Stimulated activated naive B cell treated with anti-CD40 and anti-IgM and Interleukin-4, amounts not matched to agents 10 μg/mL and 1 μg/mL and 100 μg/mL, for 72 hours (primary cell): ENCODE measurements at places on chromosomes 2 and 18.

- H3K27ac ChIP-seq, result no peak overlapping the region
- peaks cover 9% of the 10 kb centered on the region for H3K4me1 ChIP-seq
- no peaks in the 10 kb centered on the region for H3K36me3 ChIP-seq
- peaks cover 43% of the 10 kb centered on the region for H3K27me3 ChIP-seq
- no peak for DNase-seq
- no peak overlapping the region for H3K4me3 ChIP-seq
Observed at GRCh38 chr18:37561986-37562385, 3.6 kb downstream of the CELF4 start.

- DNase-seq, result no peak
- H3K27me3 ChIP-seq, result no peaks in the 10 kb centered on the region
- H3K36me3 ChIP-seq, result no peaks in the 10 kb centered on the region
- H3K27ac ChIP-seq, result no peak overlapping the region
- H3K4me1 ChIP-seq, result no peaks in the 10 kb centered on the region
Observed at GRCh38 chr2:107685421-107685986, 141.2 kb upstream of the RGPD4 start.

GRCh38 chr2:235934059-235934773 is 234.0 kb downstream of the GBX2 start:
- no peaks in the 10 kb centered on the region for H3K4me1 ChIP-seq
- H3K4me3 ChIP-seq, result no peak overlapping the region
- no peaks in the 10 kb centered on the region for H3K36me3 ChIP-seq

- no peak overlapping the region for H3K4me3 ChIP-seq
- peaks cover 16% of the 10 kb centered on the region for H3K27me3 ChIP-seq
- H3K4me1 ChIP-seq, result peaks cover 31% of the 10 kb centered on the region
- DNase-seq, result no peak
- peaks cover 3% of the 10 kb centered on the region for H3K36me3 ChIP-seq
- peak overlapping the region; percentile 10 for H3K27ac ChIP-seq
Observed at GRCh38 chr2:217105733-217106649, 246.1 kb upstream of the TNP1 start.

DNA sequence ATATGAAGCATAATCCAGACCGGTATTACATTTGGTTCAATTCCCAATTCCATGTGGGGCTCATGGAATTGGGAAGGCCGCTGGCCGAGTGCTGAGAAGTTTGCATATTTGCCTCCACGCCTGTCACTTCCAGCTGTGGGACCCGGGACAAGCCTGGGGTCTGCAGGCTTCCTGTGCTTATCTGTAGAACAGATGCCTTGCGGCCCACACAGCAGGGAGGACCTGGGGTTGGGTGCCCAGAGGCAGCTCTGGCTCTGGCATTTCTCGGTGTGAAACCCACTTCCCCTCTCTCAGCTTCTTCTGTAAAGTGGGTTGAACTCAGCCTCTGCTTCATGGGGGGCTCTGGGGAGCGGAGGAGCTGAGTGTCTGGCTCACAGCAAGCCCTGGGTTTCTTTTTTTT is 97.9 kb downstream of the SH3BP4 start:
- DNase-seq, result no peak
- H3K27ac ChIP-seq, result no peak overlapping the region
- H3K27me3 ChIP-seq, result no peaks in the 10 kb centered on the region
- peaks cover 30% of the 10 kb centered on the region for H3K36me3 ChIP-seq
- peaks cover 46% of the 10 kb centered on the region for H3K4me1 ChIP-seq
- no peak overlapping the region for H3K4me3 ChIP-seq

DNA sequence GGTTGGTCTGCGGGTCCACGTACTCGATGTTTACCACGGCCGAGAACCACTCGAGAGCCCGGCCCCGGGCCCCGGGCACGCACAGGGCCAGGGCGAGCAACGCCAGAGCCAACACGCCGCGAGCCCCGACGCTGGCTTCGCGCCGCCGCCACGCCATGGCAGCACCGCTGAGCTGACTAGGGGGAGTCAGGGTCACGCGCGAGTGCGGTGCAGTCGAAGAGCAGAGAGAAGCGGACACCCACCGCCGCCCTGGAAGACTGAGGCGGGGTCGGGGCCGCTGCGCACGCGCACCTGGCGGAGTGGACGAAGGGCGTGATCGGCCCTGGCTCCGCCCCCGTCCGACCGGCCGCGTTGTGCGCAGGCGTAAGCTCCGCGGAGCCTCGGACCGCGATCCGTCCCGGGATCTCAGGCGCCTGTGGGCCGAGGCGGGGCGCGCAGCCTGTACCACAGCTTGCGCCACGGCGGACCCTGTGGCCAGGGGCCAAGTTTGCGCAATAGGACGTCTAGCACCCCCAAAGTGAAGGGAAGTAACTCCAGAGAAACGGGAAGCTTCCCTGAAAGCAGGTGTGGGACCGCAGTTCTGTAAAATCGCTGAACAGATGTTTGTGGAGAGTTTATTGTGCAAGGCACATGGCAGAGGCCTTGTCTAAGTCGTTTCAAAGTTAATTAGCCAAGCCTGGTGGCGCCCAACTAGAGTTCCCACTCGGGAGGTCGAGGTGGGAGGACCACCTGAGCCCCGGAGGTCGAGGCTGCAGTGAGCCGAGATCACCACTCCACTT is at the start of gene RNF149:
Gene RNF149, minus strand, starts transcription at position 270 of the 779 bp plus-strand sequence. Its CDS starts 113 bp downstream, at position 157.
- peak; percentile 86 for DNase-seq
- peak within 1 kb of the TSS; percentile 94 for H3K27ac ChIP-seq
- peaks cover 27% of the 10 kb centered on the region for H3K4me1 ChIP-seq
- no peaks in the 10 kb centered on the region for H3K27me3 ChIP-seq
- peaks cover 5% of the 10 kb centered on the region for H3K36me3 ChIP-seq
- peak within 1 kb of the TSS; percentile 86 for H3K4me3 ChIP-seq

GRCh38 chr2:101383016-101383541 is 4.2 kb downstream of the CREG2 start:
- H3K27ac ChIP-seq, result no peak overlapping the region
- H3K4me3 ChIP-seq, result no peak overlapping the region
- H3K36me3 ChIP-seq, result no peaks in the 10 kb centered on the region
- peaks cover 37% of the 10 kb centered on the region for H3K27me3 ChIP-seq
- peaks cover 4% of the 10 kb centered on the region for H3K4me1 ChIP-seq
- DNase-seq, result no peak

- peaks cover 8% of the 10 kb centered on the region for H3K36me3 ChIP-seq
- peak; percentile 23 for DNase-seq
- H3K27me3 ChIP-seq, result peaks cover 10% of the 10 kb centered on the region
- H3K4me3 ChIP-seq, result peak overlapping the region; percentile 81
- peaks cover 13% of the 10 kb centered on the region for H3K4me1 ChIP-seq
- H3K27ac ChIP-seq, result peak overlapping the region; percentile 81
Observed at GRCh38 chr2:20447437-20448245, 767 bp downstream of the RHOB start.

DNA sequence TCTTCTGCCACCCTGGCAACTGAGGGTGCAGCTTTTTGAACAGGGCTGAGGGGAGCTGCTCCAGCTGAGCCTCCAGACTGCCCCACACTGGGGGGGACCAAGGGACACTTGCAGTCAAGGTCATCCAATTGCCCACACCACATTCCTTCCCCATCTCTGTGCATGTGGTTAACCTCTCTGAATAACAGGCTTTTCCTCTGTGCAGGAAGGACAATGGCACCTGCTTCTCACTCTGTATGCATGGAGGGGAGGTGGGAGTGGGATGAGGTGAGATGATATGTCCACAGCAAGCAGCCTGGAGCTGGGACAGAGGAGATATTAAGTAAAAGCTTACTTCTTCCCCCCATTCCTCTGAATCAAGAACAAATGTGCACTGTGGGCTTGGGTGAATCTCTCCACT is 39.1 kb upstream of the TEX51 start:
- H3K27ac ChIP-seq, result no peak overlapping the region
- no peaks in the 10 kb centered on the region for H3K36me3 ChIP-seq
- DNase-seq, result no peak
- H3K4me3 ChIP-seq, result no peak overlapping the region
- H3K27me3 ChIP-seq, result peaks cover 31% of the 10 kb centered on the region
- H3K4me1 ChIP-seq, result no peaks in the 10 kb centered on the region

- H3K27ac ChIP-seq, result no peak overlapping the region
- no peak for DNase-seq
- peaks cover 11% of the 10 kb centered on the region for H3K27me3 ChIP-seq
- H3K4me1 ChIP-seq, result peaks cover 1% of the 10 kb centered on the region
- peaks cover 8% of the 10 kb centered on the region for H3K36me3 ChIP-seq
Observed at GRCh38 chr2:96103761-96104486, 12.4 kb downstream of the ADRA2B start.

- no peak for DNase-seq
- H3K4me1 ChIP-seq, result peaks cover 18% of the 10 kb centered on the region
- peak overlapping the region; percentile 85 for H3K4me3 ChIP-seq
- no peaks in the 10 kb centered on the region for H3K27me3 ChIP-seq
- H3K27ac ChIP-seq, result peak overlapping the region; percentile 97
Observed at GRCh38 chr2:156343096-156343939, 10.8 kb upstream of the NR4A2 start.

DNA sequence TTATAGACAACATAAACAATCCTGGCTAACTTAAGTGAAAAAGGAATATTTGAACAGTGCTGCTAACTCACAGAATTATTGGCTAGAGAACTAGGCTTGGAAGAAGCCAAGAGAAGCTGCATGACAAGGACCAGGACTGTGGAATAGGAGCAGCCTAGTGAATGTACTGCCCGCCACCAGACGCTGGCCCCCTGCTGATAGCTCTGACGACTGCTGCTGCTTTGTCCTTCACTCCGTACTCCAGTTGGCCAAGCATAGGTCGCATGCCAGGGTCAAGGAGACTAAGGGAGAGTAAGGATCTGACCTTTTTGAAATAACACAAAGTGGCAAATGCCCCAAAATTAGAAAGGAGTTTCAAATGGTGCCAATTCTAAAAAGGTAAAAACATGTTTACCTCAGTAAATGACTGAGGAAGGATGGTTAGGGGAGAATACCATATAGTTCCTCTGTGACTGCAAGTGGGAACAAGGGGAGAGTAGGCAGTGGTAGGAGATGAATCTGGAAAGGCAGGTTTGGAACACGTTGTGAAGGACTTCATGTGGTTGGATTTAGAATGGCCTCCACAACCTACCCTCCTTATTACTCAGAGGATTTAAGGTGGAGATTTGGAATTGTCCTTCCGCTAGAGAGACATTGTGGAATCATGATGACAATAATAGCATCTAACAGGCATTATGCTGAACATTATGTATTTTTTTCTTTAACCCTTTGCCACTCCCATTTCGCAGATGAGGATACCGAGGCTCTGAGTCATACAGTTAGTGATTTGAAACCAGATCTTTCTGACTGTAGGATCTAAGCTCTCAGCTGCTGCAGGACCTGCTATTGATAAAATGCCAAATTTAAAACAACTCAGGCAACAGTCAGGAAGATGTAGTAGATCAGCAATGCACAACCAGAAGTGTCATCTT is 19.5 kb downstream of the STRADB start:
- H3K27ac ChIP-seq, result no peak overlapping the region
- H3K27me3 ChIP-seq, result no peaks in the 10 kb centered on the region
- no peak overlapping the region for H3K4me3 ChIP-seq
- peaks cover 3% of the 10 kb centered on the region for H3K4me1 ChIP-seq
- no peak for DNase-seq

GRCh38 chr2:45132551-45132950 is 123.3 kb upstream of the SIX2 start:
- H3K27me3 ChIP-seq, result no peaks in the 10 kb centered on the region
- DNase-seq, result no peak
- no peak overlapping the region for H3K27ac ChIP-seq
- H3K36me3 ChIP-seq, result no peaks in the 10 kb centered on the region
- H3K4me1 ChIP-seq, result peaks cover 14% of the 10 kb centered on the region
- no peak overlapping the region for H3K4me3 ChIP-seq

DNA sequence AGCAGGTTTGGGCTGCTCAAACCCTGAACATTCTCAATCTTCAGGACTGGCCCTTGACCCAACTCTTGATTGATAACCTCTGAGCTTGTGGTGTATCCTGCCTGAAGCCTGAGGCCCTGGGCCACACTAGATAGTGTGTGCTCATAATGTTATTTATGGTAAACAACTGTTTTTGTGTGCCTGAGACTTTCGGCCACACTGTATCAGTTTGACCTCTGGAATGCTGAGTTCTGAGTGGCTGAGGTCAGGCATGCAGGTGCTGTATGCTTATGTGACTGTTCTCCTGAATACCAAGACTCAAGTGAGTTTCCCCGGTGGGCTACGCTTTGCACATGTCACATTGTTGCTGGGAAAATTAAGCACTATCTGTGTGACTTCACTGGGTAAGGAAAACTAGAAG is 82.2 kb upstream of the RMP24 start:
- no peak for DNase-seq
- peaks cover 15% of the 10 kb centered on the region for H3K27me3 ChIP-seq
- no peak overlapping the region for H3K27ac ChIP-seq
- H3K4me1 ChIP-seq, result peaks cover 2% of the 10 kb centered on the region

DNA sequence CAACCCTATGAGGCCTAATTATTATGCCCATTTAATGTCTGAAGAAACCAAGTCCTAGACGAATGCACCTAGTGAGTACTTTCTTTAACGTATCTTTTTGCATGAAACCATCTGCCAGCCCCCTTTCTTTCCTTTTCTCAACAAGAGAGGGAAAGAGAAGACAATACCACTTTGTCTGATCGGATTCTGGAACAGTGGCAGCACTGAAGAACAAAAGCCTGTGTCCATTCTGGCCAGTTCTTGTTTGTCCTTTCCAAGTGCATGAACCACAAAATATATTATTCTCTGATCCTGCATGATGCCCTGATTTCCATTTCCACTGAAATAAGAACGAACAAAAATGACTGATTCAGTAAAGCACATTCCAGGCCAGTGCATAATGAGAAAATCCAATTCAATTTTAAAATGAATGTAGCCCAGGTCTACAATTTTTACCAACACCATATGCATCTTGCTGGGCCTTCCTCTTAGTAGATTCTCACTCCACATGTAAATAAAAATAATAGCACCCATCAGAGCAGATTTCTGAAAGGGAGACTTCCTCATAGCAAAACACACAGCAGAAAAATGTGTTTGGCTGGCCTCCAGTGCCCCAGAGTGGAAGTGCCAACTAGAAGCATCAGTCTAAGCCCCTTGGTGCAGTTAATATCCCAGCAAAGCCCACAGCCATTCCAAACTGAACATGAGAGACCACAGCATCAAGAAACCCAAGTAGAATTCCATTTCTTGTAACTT is 422.6 kb upstream of the ID2 start:
- H3K36me3 ChIP-seq, result no peaks in the 10 kb centered on the region
- no peak overlapping the region for H3K4me3 ChIP-seq
- no peak overlapping the region for H3K27ac ChIP-seq
- no peak for DNase-seq

GRCh38 chr2:29336341-29337241 is 221.4 kb downstream of the CLIP4 start:
- no peak overlapping the region for H3K4me3 ChIP-seq
- DNase-seq, result no peak
- H3K36me3 ChIP-seq, result no peaks in the 10 kb centered on the region
